Fibroblast of the aortic adventitia (primary cell): ENCODE measurements at places on chromosomes 2 and 18.

DNA sequence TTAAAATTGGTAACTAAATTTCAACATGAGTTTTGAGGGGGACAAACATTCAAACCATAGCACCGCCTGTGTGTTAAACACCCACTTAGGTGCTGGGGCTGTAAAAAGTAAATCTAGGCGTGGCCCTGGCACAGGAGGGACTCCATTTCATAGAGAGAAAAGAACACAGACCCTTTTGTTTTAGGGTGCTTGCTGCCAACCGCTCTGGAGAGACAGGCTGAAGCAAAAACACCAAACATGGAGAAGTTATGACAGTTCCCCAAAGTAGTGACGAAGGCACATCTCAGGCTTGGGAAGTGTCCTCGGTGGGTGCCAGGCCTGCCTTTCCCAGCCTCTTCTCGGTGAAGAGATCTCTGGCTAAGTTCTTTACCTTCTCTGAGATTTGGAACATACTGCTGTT lies 5.1 kb downstream of the ACTG2 start:
- DNase-seq: no peak

- peak; percentile 90 for DNase-seq
Measured at GRCh38 chr2:160334028-160334741, 134.1 kb upstream of the ITGB6 start.

DNA sequence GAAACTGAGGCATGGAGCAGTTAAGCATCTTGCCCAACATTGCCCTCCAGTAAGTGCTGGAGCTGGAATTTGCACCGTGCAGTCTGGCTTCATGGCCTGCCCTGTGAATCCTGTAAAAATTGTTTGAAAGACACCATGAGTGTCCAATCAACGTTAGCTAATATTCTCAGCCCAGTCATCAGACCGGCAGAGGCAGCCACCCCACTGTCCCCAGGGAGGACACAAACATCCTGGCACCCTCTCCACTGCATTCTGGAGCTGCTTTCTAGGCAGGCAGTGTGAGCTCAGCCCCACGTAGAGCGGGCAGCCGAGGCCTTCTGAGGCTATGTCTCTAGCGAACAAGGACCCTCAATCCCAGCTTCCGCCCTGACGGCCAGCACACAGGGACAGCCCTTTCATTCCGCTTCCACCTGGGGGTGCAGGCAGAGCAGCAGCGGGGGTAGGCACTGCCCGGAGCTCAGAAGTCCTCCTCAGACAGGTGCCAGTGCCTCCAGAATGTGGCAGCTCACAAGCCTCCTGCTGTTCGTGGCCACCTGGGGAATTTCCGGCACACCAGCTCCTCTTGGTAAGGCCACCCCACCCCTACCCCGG lies 1.3 kb downstream of the PROC start:
- DNase-seq: no peak

- DNase-seq: no peak
Measured at GRCh38 chr18:78547817-78548216, 431.8 kb upstream of the SALL3 start.
